Thymus (tissue), 14 donors: ENCODE measurements at places on chromosomes 16 and 17. TPM values are rescaled to one million over a fixed set of nuclear protein-coding genes. Genes with fewer than 3 reads are reported as not detected.

Gene CCL4L2
- total RNA-seq, result 11.8 TPM

Gene C16orf89
- 1.4 TPM for total RNA-seq

- no peaks in the 10 kb centered on the region for H3K36me3 ChIP-seq
- no peaks in the 10 kb centered on the region for H3K4me1 ChIP-seq
- H3K27me3 ChIP-seq, result no peaks in the 10 kb centered on the region
- no peak for DNase-seq
These were observed 71.5 kb downstream of the RAP1GAP2 start for GRCh38 chr17:2867441-2868424.

DNA sequence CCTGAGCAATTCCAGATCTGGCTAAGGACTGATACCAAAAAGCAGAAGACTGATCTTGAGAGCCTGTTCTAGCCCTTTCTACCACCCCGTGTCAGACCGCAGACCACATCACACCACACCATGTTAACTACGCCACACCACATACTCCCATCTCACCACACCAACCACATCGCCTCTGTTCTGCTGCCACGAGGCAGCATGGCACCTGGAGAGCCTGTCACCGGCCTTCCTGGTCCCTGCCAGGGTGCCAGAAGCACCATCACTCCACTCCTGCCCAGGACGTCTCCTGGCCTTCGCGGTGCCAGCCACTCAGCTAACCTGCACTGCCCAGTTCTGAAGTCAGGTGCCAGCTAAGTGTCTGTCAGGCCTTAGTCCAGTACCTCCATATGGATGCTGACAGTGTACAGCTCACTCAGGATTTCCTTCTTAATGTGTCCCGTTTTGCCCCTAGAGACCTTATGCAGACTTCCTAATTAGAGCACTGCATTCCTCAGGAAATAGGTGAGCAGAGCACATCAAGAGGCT, 37.2 kb upstream of the BCAR1 start:
- no peak overlapping the region for H3K4me3 ChIP-seq
- H3K4me1 ChIP-seq, result peaks cover 15% of the 10 kb centered on the region
- H3K27me3 ChIP-seq, result peaks cover 26% of the 10 kb centered on the region
- peak; percentile 42 for DNase-seq
- no peak overlapping the region for H3K27ac ChIP-seq
- peaks cover 27% of the 10 kb centered on the region for H3K36me3 ChIP-seq

DNA sequence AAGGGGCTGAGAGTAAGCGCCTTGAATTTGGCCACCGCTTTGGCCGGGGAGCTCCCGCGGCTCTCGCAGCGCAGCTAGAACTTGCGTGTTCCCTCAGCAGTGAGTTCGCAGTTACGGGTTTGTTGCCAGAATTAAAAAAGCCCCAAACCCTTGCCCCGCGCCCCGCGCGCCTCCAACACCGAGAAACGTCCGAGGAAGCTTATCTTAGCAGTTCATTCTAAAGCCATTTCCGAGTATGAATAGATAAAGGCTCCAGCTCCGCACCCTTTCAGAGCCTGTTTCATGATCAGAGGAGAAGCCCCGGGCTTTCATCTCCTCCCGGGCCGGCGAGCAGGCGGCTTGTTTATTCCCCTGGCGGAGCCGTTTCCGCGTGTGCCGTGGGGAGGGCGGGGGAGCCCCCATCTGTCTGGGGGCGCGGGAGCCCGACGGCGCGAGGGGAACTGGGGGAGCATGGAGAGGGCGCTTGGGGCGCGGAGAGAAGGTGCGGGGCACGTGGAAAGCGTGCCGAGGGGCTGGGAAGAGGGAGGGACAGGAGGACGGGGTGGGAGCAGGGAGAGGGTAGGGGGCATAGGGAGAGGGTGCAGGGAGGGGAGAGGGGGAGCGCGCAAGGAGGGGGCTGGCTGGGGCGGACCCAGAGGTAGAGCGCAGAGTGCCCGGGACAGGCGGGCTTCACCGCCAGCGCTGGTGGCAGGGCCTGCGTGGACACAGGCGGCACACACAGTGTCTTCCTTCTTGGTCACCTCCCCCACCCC, 9.9 kb downstream of the TBX4 start:
- no peak for DNase-seq
- H3K27me3 ChIP-seq, result peaks cover 60% of the 10 kb centered on the region
- no peak overlapping the region for H3K27ac ChIP-seq
- no peaks in the 10 kb centered on the region for H3K36me3 ChIP-seq
- H3K4me3 ChIP-seq, result peak overlapping the region; percentile 2

DNA sequence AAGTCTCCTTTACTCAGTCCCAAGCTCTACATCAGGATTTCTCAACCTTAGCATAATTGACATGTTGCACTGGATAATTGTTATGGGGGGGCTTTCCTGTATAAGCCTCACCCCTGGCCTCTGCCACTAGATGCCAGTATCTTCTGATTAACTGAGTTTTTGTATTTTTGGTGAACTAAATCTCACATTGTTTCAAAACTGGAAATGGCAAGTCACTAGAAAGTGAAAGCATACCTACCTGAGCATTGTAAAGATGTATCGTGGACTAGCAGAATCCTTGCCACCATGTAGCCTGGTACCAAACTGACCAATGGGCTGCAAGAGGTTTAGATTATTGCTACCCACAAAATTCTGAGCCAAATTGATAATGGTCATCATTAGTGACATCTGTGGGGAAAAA, 15.0 kb downstream of the TOP2A start:
- DNase-seq, result no peak
- peaks cover 91% of the 10 kb centered on the region for H3K36me3 ChIP-seq
- H3K4me3 ChIP-seq, result no peak overlapping the region
- H3K27me3 ChIP-seq, result no peaks in the 10 kb centered on the region
- H3K27ac ChIP-seq, result no peak overlapping the region

GRCh38 chr17:27323538-27324215, 29.8 kb downstream of the WSB1 start:
- H3K36me3 ChIP-seq, result peaks cover 1% of the 10 kb centered on the region
- H3K4me1 ChIP-seq, result no peaks in the 10 kb centered on the region
- H3K27me3 ChIP-seq, result no peaks in the 10 kb centered on the region
- no peak overlapping the region for H3K4me3 ChIP-seq
- DNase-seq, result no peak
